Testis (tissue), 5 donors: ENCODE measurements at places on chromosomes 5 and 9. TPM values are rescaled to one million over a fixed set of nuclear protein-coding genes. Genes with fewer than 3 reads are reported as not detected.
A peak's percentile ranks its signal among the peaks of the same experiment; 100 is the strongest.

EGFL7 gene
- total RNA-seq = 106 TPM

CD14 gene
- total RNA-seq = 23.7 TPM

CER1 gene
- 0.25 TPM for total RNA-seq

DNA sequence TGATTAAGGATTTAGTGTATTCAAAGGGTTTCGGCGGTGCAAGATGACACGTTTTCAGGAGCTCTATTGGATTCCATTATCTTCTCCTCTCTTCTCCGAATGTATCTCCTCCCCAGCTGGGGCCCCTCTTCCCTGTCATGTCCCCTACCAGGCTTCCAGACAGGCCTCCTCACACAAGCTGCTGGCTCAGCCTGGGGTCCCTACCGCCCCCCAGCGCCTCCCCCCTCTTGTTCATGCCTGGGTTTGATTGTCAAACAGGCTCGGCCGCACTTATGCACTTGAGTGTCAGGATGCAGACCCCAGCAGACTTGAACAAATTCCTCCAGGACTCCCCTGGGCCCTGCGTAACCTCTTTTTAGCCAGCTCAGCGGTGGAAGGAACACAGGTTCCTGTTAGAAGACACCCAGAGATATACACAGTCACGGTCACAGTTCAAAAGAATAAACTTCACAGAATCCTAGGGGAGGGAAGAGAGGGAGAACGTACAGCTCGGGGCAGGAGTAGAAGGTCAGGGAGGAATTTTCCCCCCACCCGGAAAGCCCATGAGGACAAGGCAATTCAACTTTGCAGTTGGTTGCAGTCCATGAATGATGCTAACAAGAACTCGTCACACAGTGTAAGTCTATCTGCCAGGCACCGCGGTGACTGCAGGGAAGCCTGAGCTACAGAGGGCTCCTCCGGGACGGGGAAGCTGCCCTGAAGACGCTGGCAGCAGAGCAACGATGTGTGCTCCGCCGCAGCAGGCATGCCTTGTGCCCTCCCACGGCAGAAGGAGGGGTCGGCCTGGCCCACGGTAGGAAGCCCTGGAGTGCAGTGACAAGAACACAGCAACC lies 560.0 kb downstream of the BNC2 start:
- peak; percentile 37 for DNase-seq

- no peak for DNase-seq
Measured at GRCh38 chr9:15187589-15187988, 119.4 kb downstream of the TTC39B start.

DNA sequence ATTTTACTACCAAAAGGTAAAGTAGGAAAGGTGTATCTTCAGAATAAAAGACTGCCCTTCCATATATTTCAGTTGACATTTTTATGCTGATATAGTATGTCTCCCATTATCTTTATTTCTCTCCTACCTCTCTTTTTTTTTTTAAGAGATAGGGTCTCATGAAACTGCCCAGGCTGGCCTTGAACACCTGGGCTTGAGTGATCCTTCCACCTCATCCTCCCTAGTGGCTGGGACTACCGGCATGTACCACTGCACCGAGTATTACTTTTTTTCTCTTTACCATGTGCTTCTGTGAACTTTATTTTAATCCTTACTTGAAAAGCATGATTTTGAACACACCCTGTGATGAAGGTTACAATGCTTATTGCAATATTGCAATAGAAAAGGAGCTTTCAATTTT lies 42.7 kb downstream of the NIPBL start:
- DNase-seq = no peak
